ENCODE measurements at places on chromosomes 12 and 14.

DNA sequence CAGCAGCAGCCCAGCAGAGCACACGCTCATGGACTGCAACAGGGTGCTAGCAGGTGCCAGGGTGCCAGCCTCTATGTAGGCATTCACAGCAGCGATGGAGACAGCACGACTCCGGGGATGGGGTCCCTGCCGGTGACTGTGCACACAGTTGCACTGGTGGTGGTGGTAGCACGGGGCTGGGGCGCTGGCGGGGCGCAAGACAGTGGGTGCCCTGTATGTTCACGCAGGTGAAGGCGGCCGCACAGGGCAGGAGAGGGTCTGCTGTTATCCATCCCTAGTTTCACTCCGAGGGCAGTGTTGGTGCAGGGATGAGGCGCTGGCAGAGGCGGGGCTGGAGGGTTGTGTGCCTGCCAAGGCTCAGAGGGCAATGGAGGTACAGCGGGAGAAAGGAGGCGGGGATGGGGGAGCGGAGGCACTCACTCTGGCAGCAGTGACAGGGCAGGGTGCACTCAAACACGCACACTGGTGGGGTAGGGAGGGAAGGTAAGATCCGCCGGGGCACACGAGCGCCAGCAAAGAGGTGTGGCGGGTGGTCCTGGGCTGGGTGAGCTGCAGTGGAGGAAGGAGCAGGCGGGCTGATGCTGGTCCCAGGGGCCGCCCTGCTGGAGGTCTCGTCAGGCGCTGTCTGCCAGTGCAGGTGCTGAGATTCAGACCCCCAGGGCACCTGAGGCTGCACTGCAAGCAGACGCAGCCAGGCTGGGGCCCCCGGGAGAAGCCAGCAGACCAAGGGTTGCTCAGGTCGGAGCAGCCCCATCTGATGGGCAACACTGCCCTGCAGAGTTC, 76.7 kb downstream of the GALC start:
- no peak for DNase-seq

- DNase-seq, result peak; percentile 97
These were observed at the start of gene FGD4 for GRCh38 chr12:32399370-32400113. TSS of gene FGD4 (plus strand) at chr12:32399558.

DNA sequence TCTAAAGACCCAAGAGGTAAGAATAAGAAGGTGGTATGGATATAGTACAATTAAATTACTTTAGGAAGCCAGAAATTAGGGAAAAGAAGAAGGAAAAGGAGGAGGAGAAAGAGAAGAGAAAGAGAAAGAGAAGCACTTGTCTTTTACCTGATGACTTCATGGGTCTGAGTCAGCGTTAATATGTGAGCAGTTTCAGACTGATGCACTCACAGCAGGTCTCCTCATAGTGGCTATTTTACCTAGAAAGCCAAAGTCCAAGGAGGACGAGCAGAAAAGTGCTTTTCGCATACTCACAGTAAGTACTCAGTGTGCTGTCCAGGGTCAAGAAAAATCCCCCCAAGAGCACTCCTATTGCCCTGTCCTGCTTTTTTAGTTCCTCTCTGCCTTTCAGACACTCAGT, 222.1 kb downstream of the C12orf42 start:
- DNase-seq, result no peak

- DNase-seq, result no peak
These were observed 161.3 kb downstream of the KITLG start for GRCh38 chr12:88418856-88419497.

DNA sequence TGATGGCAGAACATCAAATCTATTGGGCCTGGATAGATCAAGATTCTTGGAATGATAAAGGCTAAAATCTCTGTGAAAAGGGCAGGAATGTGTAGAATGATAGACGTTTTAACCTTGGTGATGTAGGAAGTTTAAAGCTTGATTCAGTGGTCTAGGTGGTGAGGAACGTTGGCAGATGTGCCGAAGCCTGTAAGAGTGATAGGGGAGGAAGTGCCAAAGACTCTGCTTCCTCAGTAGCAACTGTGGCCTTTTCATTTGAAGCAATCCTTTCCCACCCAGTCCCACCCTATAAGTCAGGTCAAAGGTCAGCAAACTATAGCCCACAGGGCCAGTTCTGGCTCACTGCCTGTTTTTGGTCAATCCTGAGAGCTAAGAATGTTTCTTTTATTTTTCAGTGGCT, 62.2 kb downstream of the MBIP start:
- no peak for DNase-seq

All from LoVo (cell line).